CD14-positive monocyte (primary cell): ENCODE measurements at places on chromosomes 6 and 20.

DNA sequence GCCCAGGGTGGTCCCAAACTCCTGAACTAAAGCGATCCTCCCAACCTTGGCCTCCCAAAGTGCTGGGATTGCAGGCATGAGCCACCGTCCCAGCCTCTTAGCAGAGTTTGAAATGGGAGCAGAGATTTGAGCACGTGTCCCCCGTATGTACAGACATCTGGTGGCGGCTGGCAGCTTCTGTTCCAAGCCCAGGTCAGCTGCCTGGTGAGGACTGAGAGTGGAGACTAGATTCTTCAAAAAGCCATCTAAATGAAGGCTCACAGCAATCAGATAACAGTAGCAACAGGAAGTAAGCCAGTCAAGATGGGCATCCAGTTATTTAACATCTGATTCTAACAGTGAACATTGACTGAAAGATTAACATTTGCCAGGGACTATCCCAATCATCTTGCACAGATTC lies 128.1 kb upstream of the AKAP12 start:
- no peak for DNase-seq

- peak; percentile 72 for DNase-seq
These were observed 20.1 kb downstream of the SLCO4A1 start for GRCh38 chr20:62662422-62662821.

- DNase-seq = no peak
These were observed 30.9 kb downstream of the RNF146 start for GRCh38 chr6:127297502-127298070.

DNA sequence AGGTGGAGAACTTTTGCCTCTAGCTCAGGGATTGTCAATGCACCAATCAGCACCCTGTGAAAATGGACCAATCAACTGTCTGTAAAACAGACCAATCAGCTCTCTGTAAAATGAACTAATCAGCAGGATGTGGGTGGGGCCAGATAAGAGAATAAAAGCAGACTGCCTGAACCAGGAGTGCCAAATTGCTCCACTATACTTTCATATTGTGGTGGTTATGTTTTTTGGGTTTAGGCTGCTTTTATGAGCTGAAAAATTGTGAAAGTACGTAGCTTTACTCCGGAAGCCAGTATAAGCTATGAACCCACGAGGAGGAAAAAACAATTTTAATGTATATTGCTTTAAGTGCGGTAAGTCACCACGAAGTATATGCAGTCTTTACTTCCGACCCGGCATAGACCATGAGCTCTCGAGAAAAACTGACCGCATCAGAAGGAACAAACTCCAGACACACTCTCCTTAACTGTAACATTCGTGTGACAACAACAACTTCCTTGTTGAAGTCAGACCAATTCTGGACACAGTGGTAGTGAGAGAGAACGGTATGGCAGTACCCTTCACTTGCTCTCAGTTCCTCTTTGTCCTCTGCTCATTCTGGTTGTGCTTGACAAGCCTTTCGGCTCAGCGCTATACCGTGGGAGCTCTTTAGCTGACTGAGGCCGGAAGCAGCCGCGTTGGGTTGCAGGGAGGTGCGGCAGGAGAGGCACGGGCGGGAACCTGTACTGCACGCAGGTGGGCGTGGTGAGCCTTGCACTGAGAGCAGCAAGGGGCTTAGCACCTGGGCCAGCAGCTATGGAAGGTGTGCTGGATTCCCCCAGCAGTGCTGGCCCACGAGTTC lies 81.9 kb upstream of the E2F3 start:
- DNase-seq = peak; percentile 96

DNA sequence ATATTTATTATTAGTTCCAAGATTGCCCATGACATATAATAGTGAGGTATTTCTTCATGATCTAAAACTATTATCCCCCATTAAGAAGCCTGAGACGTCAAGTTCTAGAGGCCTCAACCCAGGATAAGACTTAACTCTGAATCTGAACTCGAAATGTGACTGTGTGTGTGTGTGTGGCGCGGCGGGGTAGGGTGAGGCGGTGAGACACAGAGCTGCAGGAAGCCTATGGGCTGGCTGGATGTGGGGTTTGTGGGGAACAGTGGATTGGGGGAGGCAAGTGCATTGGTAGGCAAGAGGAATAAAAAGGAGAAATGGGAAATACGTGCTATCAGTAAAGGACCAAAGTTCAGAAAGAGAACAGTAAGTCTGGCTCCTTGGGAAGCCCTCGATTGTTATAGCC lies 66.5 kb upstream of the RNF146 start:
- no peak for DNase-seq

DNA sequence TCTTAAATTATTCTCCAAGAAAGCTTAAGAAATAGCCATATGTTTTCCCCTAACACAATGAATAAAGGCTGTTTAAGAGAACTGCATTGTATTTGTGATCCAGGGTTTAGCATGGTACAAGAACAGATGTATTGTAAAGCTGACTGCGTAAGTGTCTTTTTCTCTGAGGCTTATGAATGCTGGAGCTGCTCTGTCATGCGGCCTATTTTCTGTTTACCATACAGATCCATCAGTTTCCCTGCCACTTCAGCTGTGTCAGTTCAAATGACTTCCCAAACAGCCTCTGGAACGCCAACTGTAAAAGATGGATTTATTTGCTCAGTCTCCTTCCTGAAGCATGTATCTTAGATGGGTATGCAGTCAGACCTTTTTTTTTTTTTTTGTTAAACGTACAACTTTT lies 419.3 kb upstream of the HS3ST5 start:
- DNase-seq = no peak

DNA sequence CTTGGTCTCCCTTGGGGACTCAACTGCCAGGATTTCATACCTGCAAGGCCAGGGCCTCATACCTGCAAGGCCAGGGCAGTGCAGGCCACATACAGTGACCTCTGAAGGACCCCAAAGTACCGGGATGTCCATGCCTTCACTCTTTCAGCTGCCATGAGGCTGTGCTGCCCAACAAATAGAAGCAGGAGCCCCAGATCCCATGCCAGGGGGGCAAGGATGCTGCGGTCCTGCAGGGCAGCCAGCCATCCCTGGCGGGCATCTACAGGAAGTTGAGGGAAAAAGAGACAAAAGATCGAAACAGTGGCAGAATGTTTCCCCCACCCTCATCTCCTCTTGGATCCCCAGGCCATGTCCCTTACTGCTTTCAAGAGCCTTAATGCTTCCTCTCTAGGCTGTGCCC lies 799 bp downstream of the NRM start:
- DNase-seq = no peak

- no peak for DNase-seq
These were observed 161.7 kb downstream of the PLCB1 start for GRCh38 chr20:8293750-8294149.

DNA sequence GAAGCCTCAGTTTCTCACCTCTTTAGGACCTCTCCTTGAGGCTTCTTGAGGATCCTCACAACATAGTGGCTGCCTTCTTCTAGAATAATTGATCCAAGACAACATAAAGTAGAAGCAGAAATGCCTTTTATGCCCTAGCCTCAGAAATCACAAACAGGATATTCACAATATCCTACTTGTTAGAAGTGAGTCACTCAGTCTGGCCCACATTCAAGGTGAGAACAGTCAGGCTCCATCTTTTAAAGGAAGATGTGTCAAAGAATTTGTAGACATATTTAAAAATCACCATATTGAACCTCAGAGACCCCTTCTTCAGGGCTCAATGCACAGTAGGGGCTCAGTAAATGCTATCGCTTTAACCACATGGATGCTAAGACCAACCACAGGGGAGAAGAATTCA lies 20.8 kb upstream of the FAM83D start:
- no peak for DNase-seq

DNA sequence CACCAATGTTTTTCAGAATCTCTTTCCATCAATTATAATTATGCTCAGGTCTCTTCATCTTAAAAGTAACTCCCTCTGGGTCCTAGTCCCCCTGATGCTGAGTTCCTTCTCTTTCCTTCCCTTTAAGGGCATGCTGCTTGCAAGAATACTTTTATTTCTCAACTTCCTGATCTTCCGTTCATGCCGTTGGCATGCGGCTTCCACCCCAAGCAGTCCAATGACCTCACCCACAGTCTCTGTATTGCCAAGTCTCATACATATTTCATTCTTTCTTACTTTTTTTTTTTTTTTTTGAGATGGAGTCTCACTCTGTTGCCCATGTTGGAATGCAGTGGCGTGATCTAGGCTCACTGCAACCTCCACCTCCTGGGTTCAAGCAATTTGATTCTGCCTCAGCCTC lies 83.5 kb downstream of the NDUFAF5 start:
- peak; percentile 79 for DNase-seq

- DNase-seq = no peak
These were observed 121.2 kb downstream of the PTPRT start for GRCh38 chr20:43068482-43068881.

DNA sequence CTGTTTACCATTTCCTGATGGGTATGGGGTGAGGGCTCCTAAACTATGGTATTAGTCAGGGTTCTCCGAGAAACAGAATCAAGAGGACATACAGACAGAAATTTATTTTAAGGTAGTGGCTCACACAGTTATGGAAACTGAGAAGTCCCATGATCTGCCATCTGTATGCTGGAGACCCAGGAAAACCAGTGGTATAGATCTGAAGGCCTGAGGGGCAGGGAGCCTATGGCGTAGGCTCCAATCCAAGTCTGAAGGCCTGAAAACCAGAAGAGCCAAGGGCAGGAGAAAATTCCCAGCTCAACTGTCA lies 93.6 kb downstream of the ANKRD6 start:
- DNase-seq = no peak

GRCh38 chr20:916825-917224 lies 691 bp upstream of the ANGPT4 start:
- no peak for DNase-seq

DNA sequence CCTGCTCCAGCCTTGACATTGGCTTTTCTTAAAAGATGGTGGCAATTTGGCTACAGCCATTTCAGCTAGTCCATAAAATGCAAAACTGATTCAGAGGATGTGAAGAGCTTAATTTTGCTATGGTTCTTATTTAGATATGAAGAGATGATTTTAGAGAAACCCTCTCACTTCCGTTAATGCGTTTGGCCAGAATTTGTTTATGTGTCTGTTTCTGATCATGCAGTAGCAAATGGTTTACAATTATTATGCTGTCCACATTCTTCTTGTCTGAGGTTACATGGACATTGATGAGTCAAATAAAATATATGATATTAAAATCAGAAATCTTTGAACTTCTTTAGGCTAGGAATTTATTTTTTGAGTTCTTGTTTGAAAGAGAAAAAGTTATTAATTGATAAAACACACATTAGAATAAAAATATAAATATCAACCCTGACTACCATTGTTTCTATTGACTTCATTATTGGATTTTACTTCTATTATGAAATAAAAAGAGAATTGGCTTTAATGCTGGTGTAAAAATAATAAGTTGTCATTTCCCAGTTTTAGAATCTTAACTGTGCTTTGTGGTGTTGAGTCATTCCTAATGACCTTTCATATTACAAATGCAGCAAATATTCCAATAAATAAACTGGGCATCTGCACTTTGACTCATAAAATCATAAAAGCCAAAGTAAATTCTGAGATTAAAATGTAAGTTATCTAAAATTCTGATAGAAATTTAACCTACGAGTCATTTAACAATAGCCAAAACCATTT lies 1286.0 kb upstream of the GJE1 start:
- DNase-seq = no peak

DNA sequence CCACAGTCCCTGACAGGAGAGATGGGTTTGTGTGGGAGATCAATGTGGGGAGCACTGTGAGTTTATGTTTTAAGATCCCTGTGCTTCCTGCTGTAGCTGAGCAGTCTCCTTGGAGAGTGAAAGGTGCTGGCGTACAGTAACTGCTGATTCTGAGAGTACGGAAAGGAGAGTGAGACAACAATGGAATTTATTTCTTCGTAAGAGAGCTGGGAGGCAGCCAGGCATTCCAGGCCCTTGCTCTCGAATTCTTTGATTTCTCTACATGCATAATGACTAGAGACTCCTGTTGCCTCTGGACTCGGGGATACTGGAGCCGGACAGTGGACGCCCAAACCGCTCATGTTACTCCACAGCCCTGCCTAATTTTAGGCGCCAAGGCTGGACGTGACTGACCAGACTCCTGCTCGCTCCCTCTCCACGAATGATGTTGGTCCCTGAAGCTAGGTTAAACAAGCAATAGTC lies 131.0 kb upstream of the PHACTR1 start:
- DNase-seq = no peak

DNA sequence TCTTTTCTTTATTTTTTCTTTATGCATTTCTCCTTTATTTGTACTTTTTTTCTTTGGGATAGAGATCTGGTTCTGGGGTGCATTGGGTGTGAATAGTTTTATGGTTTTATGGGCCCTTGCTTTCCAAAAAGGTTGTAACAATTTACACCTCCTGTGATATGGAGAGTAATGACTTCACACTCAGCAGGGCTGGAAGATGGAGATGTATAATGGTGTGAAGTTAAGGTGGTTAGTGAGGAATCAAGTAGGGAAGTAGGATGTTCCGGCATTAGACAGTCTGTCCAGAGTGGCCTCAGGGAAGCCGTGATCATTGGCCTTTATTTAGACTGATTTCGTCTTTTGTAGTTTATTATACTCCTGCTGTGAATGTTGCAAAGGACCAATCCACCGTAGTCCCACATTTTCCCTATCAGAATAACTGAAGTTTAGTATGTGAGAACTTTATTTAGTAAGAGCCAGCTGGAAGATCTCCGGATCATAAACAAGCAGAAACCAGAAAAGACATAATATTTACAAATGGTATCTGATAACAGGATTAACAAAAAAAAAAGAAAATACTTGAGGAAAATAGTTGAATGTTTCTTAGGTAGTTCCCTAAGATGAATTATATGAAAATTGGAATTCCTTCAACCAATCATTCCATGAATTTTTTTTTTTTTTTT lies 255.5 kb downstream of the TBC1D7 start:
- DNase-seq = no peak

DNA sequence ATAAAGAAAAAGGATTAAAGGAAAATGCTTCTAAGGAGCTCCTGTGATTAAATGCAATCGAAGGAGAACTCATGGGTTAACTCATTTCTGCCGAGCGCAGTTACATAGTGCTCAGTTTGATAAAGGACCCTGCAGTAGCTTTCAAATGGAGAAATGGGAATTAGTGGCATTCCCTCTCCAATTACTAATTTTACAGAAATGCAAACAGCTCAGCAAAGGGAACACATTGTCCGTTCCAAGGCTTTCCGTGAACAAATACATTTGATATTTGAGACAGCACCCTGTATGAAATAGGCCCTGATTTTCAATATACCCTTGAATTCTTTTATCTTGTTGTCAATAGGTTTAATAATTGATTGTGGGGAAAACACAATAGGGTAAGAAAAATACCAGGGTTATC lies 375.9 kb upstream of the TSHZ2 start:
- DNase-seq = no peak

DNA sequence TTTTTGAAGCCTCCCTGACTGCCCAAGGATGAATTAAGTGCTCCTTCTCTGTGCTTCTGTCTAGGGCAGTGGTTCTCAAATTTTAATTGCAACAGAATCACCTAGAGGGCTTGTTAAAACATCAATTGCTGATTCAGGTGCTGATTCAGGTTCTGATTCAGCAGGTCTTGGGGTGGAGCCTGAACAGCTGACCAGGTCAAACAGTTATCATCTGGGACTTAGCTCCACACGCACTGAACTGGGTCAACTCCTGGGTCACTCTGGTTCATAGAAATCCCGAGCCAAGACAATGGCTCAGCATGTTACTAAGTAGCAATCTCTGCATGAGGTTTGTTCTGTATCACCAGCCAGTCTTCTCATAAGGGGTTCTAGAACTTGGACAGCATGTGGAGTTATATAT lies 192.3 kb downstream of the GJA1 start:
- DNase-seq = no peak

GRCh38 chr20:14333721-14334120 lies 3.7 kb downstream of the FLRT3 start:
- no peak for DNase-seq
